Activated naive CD8-positive, alpha-beta T cell treated with anti-CD3 and anti-CD28 coated beads, Interleukin-2, amount 10 ng/mL, durations not matched to agents 7 days and 5 days (primary cell): ENCODE measurements at places on chromosomes 4 and X.

- no peak overlapping the region for H3K4me3 ChIP-seq
- H3K27me3 ChIP-seq, result peaks cover 24% of the 10 kb centered on the region
- H3K27ac ChIP-seq, result no peak overlapping the region
- H3K36me3 ChIP-seq, result no peaks in the 10 kb centered on the region
- peaks cover 12% of the 10 kb centered on the region for H3K4me1 ChIP-seq
- DNase-seq, result no peak
Observed at GRCh38 chr4:2406406-2406805, 12.0 kb downstream of the ZFYVE28 start.

DNA sequence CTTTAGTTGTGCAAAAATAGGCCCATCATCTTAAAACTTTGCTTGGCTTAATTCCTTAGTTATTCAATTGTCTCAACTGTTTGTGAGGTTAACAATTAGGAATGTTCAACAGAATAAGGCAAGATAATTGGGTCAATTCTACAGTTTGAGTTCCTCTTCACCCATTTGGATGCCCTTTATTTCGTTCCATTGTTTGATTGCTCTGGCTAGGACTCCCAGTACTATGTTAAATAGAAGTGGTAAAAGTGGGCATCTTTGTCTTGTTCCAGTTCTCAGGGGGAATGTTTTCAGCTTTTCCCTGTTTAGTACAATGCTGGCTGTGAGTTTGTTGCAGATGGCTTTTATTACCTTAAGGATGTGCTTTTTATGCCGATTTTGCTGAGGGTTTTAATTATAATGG is 761.5 kb upstream of the GRIA3 start:
- no peaks in the 10 kb centered on the region for H3K36me3 ChIP-seq
- no peaks in the 10 kb centered on the region for H3K27me3 ChIP-seq

- peak overlapping the region; percentile 96 for H3K27ac ChIP-seq
- peaks cover 14% of the 10 kb centered on the region for H3K36me3 ChIP-seq
- peak overlapping the region; percentile 94 for H3K4me3 ChIP-seq
- peaks cover 27% of the 10 kb centered on the region for H3K4me1 ChIP-seq
- no peak for DNase-seq
Observed at GRCh38 chr4:153465140-153465539, 1.0 kb upstream of the TMEM131L start.

DNA sequence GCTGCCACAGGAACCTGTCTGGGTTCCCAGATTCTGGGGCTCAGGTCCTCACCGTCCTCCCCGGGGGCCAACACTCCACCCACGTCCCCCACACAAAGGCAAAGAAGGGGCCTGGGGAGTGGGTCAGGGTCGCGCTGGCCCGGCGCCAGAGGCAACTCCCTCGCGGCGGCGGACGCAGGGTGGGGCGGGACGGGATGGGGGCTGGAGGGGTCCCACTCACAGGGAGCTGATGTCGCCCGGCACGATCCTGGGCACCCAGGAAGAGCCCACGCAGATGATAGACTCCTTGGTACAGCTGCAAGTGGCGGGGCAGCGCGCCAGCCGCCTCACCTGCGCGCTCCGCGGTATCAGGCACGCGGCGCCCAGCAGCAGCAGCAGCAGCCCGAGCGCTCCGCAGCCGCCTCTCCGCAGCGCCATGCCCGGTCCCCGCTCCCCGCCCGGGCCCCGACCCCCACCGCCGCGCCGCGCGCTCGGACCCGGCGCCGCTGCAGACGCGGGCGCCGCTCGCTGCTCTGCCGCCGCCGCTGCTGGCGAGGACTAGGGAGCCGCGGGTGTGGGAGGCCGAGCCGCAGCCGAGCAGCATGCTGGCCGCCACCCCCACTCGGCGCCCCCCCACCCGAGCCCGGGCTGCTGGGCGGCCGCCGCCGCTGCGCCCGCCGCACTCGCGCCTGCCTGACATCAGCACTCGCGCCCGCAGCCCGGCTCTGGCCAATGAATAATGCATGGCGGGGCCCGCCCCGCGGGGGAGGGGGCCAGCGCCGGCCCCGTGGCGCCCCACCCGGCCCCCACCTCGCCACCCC is at the start of gene LGI2:
Gene LGI2 (minus strand): TSS at position 670 of the 800 bp plus-strand sequence. CDS start 253 bp downstream, at position 417.
- no peak within 1 kb of the TSS for H3K27ac ChIP-seq
- no peak for DNase-seq
- H3K27me3 ChIP-seq, result peaks cover 67% of the 10 kb centered on the region
- peaks cover 2% of the 10 kb centered on the region for H3K4me1 ChIP-seq
- peaks cover 1% of the 10 kb centered on the region for H3K36me3 ChIP-seq
- no peak within 1 kb of the TSS for H3K4me3 ChIP-seq

DNA sequence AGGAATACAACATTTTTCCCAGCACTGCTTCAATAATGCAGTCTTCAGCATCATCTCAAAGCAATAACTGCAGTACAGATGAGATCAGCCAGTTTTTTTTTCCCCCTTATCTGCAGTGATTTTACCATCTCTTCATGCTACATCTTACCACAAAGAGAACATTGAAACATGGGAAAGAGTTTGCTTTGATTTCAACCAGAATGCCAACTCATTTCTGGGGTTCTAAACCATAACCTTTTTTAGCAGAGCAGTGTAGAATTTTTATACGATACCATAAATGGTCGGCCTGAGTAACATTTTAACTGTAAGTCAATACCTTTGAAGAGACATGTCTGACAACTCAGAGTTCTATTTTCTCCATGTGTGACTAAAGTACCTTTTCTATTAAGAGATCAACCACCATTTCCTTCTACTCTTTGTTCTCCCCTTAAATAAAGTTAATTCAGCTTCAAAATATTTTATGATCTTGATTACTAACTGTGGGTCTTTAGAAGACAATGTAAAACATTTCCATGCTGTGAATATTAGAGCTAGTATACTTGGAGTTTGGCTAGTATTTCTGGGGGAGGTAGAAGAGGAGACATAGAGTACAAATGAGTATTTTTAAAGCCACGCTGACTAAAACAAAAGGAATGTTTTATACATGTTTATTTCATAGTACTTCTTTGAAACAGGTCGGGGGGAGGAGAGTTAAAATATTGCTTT is 69.1 kb downstream of the TET2 start:
- H3K4me1 ChIP-seq, result peaks cover 12% of the 10 kb centered on the region
- no peak for DNase-seq
- H3K36me3 ChIP-seq, result peaks cover 44% of the 10 kb centered on the region
- H3K27ac ChIP-seq, result no peak overlapping the region

DNA sequence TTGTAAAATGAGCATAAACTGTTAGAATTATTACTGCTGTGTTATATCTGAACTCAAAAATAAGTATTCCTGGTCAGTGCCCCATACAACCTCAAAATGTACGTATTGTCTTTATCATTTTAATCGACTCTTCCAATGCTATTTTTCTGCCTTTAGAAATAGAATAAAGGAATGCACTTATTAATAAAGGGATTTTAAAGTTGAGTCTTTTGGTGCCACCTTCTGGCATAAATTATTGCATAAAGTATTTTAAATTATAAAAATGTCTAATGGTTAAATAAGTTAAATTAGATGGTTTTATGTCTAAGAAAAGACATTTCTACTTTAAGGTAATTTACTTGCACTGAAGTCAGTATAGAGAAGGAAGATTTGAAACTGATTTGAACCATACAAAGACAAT is 424.0 kb upstream of the NDST4 start:
- H3K36me3 ChIP-seq, result no peaks in the 10 kb centered on the region
- H3K27ac ChIP-seq, result no peak overlapping the region
- H3K4me1 ChIP-seq, result no peaks in the 10 kb centered on the region
- no peak overlapping the region for H3K4me3 ChIP-seq
- no peaks in the 10 kb centered on the region for H3K27me3 ChIP-seq

- H3K4me1 ChIP-seq, result peaks cover 6% of the 10 kb centered on the region
- H3K27ac ChIP-seq, result no peak overlapping the region
- H3K27me3 ChIP-seq, result no peaks in the 10 kb centered on the region
- H3K4me3 ChIP-seq, result no peak overlapping the region
Observed at GRCh38 chrX:46730765-46731164, 28.2 kb downstream of the SLC9A7 start.

DNA sequence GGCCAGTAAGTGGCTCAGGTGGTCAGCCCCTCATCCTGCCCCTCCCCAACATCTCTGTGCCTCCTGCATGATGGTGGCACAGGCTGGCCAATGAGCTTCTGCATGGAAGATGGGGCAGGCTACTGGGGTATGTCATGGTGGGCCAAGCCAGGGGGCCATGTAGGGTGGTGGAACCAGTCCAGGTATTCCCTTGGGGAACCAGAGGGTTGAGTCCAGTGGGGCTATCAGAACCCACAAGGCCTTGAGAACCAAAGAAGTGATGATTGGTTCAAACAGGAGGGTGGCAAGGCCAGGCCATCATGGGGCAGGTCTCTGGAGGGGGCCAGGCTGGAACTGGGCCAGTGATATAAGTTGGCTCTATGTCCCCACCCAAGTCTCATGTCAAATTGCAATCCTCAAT is 18.8 kb upstream of the PPP2R2C start:
- no peak overlapping the region for H3K27ac ChIP-seq
- no peak overlapping the region for H3K4me3 ChIP-seq
- H3K27me3 ChIP-seq, result peaks cover 21% of the 10 kb centered on the region
- H3K4me1 ChIP-seq, result no peaks in the 10 kb centered on the region

GRCh38 chr4:6852582-6852981 is 57.0 kb upstream of the TBC1D14 start:
- no peak for DNase-seq
- H3K4me1 ChIP-seq, result peaks cover 13% of the 10 kb centered on the region
- H3K27ac ChIP-seq, result no peak overlapping the region
- H3K4me3 ChIP-seq, result no peak overlapping the region
